ENCODE measurements at places on chromosomes 13 and 19.

DNA sequence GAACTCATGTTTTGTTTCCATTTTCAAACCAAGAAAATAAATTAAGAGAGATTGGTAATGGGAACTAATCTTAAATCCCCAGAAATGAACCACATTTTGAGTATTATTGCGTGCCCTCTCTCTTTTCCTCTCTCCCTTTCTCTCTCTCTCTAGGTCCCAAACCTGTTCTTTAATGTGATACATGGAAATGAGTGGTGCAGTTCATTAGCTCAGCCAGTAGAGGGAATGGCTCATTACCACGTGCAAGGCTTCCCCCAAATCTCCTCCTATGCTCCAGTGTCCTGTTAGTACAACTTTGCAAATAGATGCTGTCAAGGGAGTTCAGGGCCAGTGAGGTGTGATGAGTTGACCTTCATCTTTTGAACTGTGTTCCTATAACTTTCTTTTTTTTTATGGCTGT lies 178.4 kb downstream of the FGF9 start:
- no peak for DNase-seq

- DNase-seq, result no peak
These were observed 673.0 kb upstream of the GPC6 start for GRCh38 chr13:92553470-92554114.

DNA sequence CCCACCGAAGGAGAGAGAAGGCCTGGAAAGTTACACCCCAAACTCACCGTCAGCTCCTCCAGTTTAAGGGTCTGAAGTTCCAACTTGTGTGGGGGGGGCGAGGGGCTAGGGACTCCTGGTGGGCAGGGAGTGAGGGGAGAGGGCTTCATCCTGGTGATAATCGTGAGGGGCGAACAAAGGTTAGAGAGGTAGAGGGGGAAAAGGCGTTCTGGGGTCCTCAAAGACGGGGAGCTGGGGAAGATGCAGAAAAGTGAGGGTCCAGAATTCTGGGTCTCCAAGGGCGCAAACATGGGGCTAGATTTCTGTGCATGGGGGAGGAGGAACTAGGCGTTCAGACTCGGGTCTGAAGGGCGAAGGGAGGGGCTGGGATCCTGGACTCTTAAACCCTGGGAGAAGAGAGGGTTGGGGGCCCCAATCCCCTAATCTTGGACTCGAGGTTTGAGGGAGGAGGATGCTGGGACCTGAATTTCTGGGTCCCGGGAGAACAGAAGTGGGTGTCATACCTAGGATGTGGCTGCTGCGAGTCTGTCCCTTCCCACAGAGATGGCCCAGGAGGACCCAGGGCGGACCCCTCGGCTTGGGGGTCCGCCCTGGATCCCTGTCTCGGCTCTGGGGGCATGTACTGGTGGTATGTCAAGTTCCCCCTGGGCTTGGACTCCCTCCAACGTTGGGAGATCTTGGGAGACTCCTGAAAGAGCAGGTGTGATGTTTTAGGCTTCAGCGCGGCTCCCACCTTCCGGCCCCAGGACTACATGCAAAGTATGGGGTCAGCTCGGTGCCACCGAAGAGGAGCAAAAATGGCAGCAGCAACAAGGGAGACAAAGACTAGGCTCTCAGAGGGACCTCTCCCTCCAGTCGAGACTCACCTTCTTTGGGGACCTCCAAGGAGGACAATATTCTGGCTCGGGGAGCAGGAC lies 4.5 kb downstream of the MAMSTR start:
- DNase-seq, result no peak

GRCh38 chr19:13849991-13850909 lies 26.7 kb upstream of the NANOS3 start:
- DNase-seq, result peak; percentile 88

DNA sequence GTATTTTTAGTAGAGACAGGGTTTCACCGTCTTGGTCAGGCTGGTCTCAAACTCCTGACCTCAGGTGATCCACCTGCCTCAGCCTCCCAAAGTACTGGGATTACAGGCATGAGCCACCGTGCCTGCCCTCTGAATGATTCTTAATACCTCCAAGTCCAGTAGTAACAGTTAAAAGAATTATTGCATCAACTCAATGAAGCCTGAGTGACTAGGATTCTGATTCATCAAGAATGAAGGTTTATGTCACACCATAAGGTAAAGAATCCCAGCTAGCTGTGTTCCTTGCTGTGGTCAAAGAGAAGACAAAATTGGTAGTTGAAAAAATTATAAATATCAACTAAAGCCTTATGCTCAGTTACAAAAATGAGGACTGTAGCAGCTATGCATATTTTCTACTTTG lies 81.2 kb upstream of the ABCC4 start:
- no peak for DNase-seq

DNA sequence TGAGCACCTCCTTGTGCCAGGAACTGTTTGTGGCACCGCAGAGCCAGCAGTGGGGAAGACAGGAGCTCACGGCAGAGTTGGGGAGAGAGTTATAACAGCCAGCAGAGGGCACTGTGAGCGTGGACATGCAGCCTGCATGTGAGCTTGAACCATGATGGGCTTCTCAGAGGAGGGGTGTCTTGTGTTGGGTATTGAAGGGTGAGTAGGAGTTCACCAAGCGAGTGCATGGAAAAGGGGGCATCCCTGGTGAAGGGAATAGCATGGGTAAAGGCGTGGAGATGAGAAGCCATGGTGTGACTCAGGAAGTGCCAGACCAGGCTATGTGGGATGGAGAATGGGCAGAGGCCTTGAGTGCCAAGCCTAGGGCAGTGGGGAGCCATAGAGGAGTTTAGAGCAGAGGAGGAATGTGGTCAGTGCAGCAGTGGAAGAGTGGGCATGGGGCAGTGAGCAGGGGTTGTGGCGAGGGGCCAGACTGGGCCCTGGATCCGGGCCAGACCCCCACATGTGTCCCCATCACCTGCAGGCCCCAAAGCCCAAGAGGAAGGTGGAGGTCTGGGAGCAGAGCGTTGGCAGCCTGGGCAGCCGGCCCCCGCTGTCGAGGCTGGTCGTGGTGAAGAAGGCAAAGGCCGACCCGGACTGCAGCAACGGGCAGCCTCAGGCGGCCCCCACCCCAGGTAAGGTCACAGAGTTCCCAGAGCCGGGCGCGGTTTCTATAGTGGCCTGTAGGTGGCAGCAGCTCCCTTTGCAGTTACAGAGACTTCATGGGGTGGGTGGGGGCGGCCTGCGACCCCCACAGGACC lies 11.8 kb upstream of the SHD start:
- DNase-seq, result no peak

- DNase-seq, result no peak
These were observed 481.3 kb upstream of the GPC6 start for GRCh38 chr13:92745258-92745657.

DNA sequence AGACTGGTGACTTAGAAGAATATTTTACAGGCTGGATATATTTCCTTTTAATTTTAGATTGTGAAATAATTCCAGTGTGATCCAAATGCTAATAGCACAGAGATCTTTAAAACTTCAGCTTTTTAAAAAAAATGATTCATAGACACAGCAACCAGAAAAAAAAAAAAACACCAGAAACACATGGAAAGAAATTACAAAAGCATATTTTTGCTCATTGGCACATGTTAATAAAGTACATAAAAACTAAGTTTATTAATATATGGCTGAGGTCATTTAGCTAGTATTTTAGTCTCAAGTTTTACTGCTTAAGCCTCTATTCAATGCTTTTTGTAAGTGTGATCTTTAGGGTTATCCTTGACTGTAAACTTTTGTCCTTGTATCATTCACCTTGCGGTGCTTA lies 577 bp downstream of the MYO16 start:
- no peak for DNase-seq

DNA sequence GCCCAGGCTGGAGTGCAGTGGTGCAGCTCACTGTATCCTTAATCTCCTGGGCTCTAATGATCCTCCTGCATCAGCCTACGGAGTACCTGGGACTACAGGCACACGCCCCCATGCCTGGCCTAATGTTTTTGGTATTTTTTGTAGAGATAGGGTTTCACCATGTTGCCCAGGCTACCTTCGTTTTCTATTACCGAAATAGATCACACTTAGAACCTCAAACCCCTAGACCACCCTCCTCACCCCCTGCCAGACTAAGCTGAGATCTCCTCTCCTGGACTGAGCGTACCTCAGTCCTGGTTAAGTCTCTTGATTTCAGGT lies 391 bp downstream of the KLF1 start:
- DNase-seq, result no peak

DNA sequence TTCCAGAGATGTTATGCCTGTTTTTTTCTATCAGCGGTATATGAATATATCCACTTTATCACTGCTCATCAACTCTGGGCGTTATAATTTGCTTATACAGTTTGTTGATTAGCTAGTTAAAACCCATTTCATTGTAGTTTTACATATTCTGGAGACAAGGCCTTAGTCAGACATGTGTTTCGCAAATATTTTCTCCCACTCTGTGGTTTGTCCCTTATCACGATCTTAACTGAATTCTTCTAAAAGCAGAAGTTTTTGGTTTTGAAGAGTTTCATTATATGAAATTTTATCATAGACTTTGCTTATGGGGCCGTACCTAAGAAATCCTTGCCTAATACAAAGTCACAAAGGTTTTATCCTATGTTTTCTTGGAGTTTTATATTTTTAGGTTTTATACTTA lies 84.6 kb downstream of the FRY start:
- no peak for DNase-seq

GRCh38 chr13:93409816-93410215 lies 183.2 kb downstream of the GPC6 start:
- DNase-seq, result no peak

GRCh38 chr13:76641056-76641455 lies 245.1 kb downstream of the KCTD12 start:
- DNase-seq, result peak; percentile 52

GRCh38 chr19:43505941-43506340 lies 1.4 kb upstream of the PHLDB3 start:
- DNase-seq, result no peak

- DNase-seq, result no peak
These were observed 55.6 kb downstream of the RCBTB2 start for GRCh38 chr13:48477191-48477855.

DNA sequence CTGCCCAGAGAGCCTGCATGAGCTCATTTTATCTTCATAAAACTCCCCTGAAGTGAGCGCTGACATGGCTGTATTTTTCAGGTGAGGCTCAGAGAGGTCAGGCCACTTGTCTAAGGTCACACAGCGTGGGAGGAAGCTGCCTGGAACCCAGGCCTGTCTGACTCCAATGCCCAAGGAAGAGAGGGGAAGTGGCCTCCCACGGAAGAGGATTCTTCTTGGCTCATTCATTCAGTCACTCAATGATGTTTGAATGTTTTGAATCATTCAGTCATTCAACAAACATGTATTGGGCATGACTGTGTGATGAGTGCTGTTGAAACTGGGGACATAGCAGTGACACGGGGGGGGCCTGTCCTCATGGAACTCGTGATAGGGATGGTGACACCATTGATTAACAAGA lies 12.0 kb downstream of the ACTL9 start:
- no peak for DNase-seq

- no peak for DNase-seq
These were observed at the start of gene LIPE for GRCh38 chr19:42427313-42427712. TSS of gene LIPE (minus strand) at chr19:42427388. CDS start at chr19:42427149, 239 bp downstream.

GRCh38 chr13:113950451-113951245 lies 23.2 kb downstream of the C13orf46 start:
- DNase-seq, result no peak

- DNase-seq, result no peak
These were observed 9.5 kb downstream of the PCDH17 start for GRCh38 chr13:57641051-57641450.

GRCh38 chr13:21075379-21076249 lies 14.2 kb upstream of the LATS2 start:
- peak; percentile 57 for DNase-seq

DNA sequence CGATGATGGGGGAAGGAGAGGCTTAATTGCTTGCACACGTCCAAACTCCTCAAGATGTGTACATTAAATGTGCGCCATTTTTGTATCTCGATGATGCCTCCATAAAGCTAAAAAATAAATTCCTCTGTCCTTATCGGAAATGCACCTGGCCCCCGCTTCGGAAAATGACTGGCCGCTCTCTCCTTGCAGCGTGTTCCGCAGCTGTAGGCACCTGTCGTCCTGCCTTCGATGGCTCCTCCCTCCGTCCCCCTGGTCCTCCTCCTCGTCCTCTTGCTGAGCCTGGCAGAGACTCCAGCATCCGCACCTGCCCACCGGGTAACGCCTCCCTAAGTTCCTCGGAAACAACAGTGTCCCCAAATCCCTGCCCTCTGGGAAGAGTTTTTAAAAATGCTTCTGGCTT lies 1.1 kb downstream of the GALP start:
- no peak for DNase-seq

- DNase-seq, result no peak
These were observed 459.2 kb downstream of the FGF14 start for GRCh38 chr13:101942535-101943157.

- no peak for DNase-seq
These were observed 32.3 kb downstream of the ATP7B start for GRCh38 chr13:51978796-51979556.

- no peak for DNase-seq
These were observed 113.0 kb downstream of the ATP11A start for GRCh38 chr13:112802802-112803195.

DNA sequence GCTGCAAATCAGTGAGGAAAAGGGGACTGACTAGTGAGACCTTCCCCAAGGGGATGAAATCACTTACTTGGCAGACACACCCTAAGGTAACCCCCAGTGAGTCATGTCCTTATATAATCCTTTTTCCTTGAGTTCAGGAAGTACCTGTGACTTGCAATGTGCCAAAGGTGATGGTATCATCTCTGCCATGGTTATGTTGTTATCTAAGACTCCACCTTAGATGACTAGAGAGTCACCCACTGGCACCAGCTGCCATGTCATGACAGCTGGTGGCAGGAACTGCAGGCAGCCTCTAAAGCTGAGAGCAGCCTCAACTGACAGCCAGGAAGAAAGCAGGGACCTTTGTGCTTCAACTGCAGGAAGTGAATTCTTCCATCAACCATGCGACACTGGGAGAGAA lies 12.5 kb downstream of the PBX4 start:
- no peak for DNase-seq

DNA sequence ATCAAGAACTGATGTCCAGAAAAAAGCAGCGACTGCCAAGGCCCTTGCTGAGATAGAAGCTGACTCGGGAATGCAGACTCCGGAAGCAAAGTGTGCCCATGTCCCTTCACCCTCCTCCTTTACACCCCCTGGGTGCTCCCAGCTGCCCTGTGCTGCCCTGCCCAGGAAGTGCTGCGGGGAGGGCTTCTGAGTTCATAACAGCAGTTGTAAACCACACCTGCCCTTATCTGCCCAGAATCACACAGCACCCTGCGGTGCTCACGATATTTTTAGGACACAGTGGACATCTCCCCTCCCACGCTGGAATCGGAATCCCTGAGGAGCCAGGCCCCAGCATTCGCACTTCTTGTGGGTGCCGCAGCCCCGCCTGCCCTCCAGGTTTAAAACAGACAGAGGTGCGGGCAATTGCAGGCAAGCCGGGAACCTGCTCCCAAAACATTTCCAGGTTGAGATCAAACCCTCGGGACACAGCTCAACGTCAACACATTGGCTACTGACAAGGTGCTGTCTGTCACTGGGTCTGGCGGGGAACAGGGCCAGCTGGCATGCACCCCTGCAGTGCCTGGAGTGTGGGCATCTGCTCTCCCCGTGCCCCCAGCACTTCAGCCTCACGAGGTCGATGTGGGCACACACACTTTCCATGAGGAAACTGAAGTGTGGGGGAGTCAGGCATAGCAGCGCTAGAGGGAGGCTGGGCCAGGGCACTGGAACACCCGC lies 36.8 kb downstream of the RAB20 start:
- DNase-seq, result no peak

GRCh38 chr19:17499648-17500446 lies 11.6 kb upstream of the PGLS start:
- no peak for DNase-seq

Measured in muscle of arm (tissue), 14 donors.